ENCODE measurements at places on chromosomes 1 and 21. TPM values are rescaled to one million over a fixed set of nuclear protein-coding genes. Genes with fewer than 3 reads are reported as not detected.

The SMIM11 gene
- total RNA-seq, result 3.6 TPM

The OR10K2 gene
- total RNA-seq, result not detected

The CD84 gene
- total RNA-seq, result not detected

- no peak for DNase-seq
These were observed 96.4 kb downstream of the MIS18A start for GRCh38 chr21:32182449-32182848.

The IFI44 gene
- 19.6 TPM for total RNA-seq

The DIO1 gene
- total RNA-seq, result not detected

DNA sequence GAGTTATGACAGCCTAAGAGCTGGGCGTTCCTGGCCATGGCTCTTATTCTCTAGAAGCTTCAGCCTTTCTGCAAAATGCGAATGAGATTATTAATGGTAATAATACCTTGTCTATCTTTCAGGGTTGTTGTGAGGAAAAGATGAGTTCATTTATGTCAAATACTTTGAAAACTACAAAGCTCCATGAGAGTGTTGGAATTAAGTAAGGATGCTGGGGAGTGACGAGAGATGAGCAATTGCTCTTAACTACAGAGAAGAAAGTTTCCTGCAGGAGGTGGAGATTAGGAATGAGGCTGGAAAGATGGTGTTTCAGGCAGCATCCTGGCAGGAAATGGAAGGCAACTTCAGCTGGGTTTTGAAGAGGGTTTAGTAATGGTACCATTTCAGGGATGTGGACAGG, 124.2 kb downstream of the CACNA1E start:
- DNase-seq, result no peak

- DNase-seq, result no peak
These were observed 47.0 kb upstream of the DESI2 start for GRCh38 chr1:244605835-244606370.

Measured in renal cortical epithelial cell (primary cell).